Nucleus accumbens (tissue), 56 donors: ENCODE measurements at places on chromosomes 1 and 21.
A peak's percentile ranks its signal among the peaks of the same experiment; 100 is the strongest.

DNA sequence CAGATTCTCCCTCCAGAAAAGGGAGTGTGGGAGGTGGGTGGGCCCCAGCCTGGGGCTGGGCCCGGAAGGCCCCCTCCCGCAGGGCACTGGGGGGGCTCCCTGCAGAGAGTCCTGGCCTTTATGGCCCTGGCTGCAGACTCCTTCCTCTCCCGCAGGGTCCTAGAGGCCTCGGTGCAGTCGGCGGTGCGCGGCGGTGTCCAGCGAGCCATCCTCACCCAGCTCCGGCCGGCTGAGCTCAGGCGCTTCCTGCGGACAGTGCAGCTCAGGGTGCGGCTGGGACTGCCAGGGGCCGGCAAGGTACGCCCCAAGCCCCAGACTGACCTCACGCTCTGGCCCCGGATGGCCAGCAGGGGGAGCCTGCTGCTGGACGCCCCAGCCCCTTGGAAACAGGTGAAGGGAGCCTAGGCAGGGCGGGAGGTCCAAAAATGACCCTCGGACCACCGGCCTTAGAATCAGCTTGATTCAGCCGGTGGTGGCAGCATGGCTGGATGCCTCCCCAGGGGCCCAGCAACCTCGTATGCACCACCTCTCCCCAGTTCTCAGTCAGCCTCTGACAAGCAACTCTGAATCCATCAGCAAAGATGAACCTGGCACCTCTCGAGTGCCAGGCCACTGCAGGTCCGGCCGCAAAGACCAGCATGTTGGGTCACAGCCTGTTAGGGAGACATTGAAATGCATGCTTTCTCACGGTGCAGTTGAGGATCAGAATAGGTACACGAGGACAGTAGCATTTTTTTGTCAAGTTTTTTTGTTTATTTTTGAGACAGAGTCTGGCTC lies 20.6 kb downstream of the MTHFR start:
- DNase-seq: peak; percentile 13

DNA sequence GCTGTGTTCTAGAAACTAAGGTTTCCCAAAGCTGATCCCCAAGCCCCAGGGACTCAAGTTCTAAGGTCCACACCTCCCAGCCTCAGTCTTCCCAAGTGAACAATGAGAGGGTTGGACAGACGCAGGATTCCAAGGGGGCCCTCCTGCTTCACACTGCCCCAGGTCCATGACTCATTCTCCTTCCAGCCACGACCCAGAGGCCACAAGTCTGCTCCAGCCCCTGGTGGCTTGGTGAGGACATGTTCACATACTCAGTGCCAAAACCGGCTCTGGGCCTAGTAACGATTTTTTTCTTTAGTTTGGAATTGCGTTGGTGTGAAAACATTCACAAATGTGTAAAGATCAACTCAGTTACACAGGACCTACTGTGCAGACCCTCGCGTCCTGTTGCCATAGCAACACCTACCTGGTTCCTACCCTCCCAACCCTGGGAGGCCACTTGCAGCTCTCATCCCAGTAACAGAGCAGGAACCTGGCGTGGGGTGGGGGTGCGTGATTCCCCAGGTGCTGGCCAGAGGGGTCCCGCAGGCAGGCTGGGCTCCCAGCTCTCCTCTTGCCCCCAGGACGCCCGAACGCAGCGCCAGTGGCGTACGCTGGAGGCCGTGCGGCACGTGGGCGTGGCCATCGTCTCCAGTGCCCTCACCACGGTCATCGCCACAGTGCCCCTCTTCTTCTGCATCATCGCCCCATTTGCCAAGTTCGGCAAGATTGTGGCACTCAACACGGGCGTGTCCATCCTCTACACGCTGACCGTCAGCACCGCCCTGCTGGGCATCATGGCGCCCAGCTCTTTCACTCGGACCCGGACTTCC lies 57.0 kb downstream of the DISP3 start:
- DNase-seq: no peak

GRCh38 chr1:205913451-205914154 lies 29.7 kb downstream of the SLC26A9 start:
- DNase-seq: peak; percentile 38

DNA sequence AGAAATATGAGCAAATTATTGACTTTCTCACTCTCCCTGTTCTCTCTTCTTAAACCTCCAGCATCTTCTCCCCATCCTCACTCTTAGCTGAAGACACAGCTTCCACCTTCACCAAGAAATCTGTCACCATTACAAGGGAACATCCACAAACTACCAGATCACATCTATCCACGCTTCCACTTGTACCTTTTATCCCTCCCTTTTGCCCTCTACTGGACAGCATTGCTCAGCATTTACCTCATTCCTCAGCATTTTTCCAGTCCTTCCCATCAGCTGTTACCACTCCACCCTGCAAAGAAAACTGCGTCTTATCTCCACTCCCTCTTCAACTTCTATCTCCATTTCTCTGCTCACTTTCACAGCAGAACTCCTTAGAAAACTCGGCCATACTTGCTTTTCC lies 42.6 kb downstream of the KCNJ6 start:
- no peak for DNase-seq

- DNase-seq: no peak
Measured at GRCh38 chr1:1622788-1623094, 7.4 kb downstream of the MIB2 start.

DNA sequence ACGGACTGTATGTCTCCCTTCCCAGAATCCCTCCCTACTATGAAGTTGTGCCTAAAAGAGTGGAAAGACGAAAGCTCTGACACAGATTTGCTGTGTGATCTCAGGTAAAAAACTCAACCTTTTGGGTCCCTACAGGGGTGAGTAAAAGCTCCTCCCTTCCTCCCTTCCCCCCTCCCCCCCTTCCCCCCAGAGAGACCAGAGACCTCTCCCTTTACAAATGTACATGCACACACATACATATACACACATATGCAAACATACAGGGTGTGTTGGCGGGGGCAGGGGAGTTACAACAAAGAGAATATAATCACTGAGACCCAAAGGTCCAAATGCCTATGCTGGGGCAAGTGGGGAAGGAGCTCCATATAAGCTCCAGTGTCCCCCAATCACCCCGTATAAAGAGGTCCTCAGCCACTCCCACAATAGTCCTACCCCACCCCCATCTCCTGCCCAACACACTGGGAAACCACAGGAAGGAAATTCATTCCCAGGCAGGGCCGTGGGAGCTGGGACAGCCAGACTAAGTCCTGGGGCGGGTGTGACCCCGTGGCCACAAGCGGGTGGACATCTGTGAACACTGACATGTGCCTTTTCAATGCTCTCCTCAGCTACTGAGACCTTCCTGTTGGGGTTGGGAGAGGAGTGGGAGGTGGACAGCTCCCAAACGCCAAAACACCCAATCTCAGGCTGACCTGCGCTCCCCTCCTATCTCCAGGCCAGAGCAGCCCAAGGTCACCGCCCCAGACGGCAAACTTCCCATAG lies 2.0 kb downstream of the MEF2D start:
- no peak for DNase-seq

DNA sequence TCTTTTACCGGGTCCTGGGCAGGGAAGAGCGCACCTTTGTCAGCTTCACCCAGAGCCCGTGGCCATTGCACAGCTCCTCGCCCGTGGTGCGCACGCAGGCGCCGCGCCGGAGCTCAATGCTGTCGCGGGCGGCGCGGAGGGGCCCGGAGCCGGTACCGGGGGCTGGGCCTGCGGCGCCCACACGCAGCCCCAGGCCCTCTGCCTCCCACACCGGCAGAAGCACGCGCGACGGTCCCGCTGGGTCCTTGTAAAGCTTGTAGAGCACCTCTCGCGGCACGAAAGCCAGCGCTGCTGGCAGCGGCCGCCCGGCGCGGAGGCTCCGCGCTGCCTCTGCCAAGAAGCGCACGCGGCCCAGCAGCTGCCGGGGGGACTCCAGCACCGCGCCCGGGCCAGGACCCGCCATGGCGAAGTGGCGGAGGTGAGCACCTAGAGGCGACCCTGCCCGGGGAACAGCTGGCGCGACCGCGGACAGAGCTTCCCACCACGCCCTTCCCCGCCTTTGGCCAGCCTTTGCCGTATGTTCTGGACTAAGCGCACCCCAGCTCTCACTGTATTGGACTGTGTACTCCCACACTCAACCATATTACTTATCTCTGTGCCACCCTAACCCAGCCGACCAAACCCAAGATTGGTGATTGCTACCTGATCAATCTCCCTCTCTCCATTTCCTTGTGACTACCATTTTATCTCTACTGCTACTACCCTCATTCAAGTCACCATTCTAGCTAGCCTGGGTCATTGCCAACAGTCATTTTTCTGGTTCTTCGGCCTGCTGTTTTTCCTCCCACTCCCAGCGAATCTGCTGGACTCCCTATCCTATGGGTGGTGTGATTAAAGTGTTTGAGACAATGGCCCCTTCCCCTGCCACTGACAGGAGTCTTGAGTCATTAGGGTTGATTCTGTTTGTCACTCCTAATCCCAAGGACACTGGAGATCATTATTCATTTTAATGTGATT lies at the start of gene HECTD3:
TSS of gene HECTD3 (minus strand) at position 470 of the 957 bp plus-strand sequence. CDS start at position 403, 67 bp downstream.
- DNase-seq: peak; percentile 62

DNA sequence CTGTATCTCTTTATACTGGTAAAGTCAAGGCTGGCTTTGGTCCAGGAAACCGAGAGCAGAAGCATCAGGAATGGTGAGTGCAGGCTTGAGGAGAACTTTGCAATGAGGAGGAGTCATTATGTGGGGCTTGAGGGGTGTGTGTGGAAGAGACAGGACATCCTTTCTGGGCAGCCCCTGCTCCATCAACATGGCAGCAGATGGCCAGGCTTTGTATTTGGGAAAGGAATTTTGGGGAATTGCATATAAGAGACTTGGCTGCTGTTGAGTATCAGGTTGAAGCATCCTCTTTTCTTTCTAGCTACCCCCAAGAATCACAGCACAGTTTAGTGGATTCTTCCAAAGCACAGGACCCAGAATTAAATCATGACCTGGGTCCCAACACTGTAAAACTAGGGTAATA lies 33.4 kb downstream of the VTCN1 start:
- no peak for DNase-seq

DNA sequence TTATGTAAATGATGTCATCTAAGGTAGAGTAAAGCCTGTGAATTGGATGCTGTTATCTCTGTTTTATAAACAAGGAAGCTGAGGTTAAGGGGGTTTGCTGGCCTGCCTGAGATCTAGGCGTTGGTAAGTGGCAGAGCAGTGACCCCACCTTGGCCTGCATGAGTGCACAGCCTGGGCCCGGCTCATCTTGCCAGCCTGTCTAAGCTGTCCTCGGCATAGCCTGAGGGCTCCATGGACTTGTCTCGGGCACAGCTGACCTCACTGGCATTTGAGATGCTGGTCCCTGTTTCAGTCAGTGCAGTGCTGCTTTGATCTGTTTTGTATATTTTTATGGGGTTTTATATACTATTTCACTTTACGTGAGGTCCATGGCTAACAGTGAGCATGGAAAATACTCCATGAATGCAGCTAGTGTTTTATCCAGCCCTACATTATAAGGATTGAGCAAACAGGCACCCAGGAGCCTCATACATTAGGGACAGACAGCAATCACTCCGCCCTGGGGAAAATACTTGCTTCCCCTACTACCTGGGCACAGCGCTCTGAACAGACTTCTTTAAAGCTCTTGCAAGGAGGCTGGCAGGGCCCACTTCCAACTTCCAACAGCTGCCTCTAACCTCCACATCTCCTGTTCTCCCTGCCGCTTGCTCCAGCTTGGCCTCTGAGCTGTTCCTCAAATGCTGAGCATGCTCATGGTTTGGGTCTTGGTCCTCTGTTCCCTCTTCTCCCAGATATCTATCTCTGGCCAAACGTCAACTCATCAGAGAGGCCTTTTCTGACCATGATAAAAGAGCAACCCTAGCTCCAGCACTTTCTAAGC lies 150.6 kb upstream of the HMGB4 start:
- no peak for DNase-seq

DNA sequence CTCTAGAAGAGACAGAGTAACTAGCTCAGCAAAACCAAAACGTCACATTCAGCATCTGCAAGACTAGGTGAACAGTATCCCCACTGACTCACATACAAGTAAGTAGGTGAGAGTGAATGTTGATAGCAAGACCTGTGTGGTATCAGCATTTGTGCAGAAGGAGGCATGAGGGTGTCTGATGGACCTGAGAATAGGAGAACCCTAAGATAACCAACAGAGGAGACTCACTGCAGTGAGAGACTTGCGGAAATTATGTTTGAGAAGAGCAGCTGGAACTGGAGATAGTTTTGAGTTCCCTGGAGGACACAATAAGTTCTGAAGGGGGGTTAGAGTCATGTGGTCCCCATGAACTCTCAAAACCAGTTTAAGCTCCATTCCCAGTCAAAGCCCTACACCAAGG lies 59.1 kb downstream of the DYRK1A start:
- no peak for DNase-seq

DNA sequence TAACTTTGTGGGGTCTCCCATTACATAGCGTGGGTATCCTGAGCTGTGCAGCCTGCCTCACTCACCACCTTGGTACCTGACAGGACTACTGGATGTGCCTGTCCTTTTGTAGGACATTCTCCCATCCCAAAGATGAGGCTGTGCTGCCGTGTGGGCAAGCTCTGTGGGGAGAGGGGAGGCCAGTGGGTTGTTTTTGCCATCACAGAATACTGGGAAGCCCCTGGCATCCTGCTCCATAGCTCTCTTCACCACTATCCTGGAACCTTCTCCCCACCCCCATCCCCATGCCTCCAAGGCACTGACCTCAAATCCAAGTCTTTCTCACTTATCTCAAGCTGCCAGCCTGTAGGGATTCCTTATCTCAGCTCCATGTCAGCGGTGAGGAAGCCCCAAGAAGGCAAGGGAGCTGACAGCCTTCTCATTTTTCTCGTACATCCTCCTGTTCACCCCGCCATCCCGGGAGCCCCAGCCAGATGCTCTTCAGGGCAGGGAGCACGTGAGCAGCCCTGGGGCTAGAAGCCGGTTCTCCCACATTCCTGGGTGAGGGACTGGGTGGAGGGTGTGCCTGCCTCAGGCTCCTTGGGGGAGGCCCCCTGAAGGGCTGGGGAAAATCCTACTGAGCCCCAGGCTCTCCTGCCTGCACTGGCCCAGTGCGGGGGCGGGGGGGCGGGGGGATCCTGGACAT lies 2.4 kb upstream of the ELF3 start:
- no peak for DNase-seq

- no peak for DNase-seq
Measured at GRCh38 chr1:100122177-100122576, 10.6 kb downstream of the SASS6 start.

GRCh38 chr1:67816506-67816905 lies 16.8 kb downstream of the GNG12 start:
- DNase-seq: no peak

GRCh38 chr1:242827538-242827937 lies 303.0 kb upstream of the PLD5 start:
- no peak for DNase-seq

DNA sequence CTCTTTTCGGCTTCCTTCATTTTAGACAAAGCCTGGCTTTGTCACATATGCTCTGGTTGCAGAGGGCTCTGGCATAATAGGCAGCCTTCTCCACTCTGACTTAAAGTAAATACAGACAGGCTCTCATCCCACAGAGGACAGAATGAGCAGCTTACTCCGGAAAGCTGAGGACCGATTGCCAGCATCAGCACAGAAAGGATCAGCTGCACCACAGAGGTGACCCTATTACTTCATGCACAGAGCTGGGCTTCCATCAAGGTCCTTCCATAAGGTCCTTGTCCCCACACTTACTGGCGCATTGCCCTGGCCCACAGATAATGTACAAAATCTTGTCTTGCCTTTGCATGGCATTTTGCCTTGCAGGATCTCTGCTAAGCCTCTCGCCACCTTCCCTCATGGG lies 67.6 kb downstream of the SEC16B start:
- DNase-seq: no peak
